CD4-positive, alpha-beta T cell treated with Interleukin-21 for 1 hour (primary cell): ENCODE measurements at places on chromosomes 4 and X.

- no peak for DNase-seq
Observed at GRCh38 chr4:81807386-81807785, 335.7 kb upstream of the RASGEF1B start.

DNA sequence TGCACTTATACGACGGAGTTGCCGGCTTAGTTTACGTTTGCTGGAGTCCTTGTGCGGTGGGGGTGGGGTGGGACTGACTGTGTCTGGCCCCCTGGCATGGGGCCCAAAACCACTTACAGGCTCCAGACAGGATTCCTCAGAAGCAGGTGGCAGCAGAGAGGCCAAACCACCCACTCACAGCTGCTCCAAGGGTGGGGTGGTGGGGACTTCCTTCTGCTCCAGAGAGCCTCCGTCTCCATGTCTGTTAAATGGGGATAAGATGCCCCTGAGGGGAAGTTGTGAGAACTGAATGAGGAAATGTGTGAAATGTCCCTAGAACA is 36.7 kb downstream of the PSAPL1 start:
- no peak for DNase-seq

GRCh38 chr4:38834570-38834969 is 22.0 kb downstream of the TLR6 start:
- DNase-seq: no peak

GRCh38 chr4:5858020-5858769 is 34.7 kb downstream of the CRMP1 start:
- DNase-seq: no peak

- peak; percentile 23 for DNase-seq
Observed at GRCh38 chrX:149962859-149963757, 24.8 kb upstream of the EOLA2 start.
